ENCODE measurements at places on chromosomes 12 and 14.

- no peak for DNase-seq
Measured at GRCh38 chr14:37438444-37438843, 156.6 kb downstream of the FOXA1 start.

GRCh38 chr12:34404377-34405285, 382.3 kb downstream of the ALG10 start:
- no peak for DNase-seq

DNA sequence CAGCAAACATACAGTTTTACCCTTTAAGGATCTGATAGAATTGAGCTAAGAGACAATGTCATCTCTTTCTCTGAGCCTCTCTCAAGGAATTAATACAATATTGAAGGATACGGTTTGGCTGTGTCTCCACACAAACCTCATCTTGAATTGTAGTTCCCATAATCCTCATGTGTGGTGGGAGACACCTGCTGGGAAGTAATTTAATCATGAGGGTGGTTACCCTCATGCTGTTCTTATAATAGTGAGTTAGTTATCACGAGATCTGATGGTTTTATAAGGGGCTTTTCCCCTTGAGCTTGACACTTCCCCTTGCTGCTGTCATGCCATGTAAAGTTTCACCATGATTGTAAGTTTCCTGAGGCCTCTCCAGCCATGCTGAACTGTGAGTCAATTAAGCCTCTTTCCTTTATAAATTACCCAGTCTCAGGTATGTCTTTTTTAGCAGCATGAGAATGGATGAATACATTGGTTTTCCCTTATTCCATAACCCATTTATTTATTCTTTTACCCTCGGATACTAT, 47.6 kb downstream of the TMEM30B start:
- no peak for DNase-seq

DNA sequence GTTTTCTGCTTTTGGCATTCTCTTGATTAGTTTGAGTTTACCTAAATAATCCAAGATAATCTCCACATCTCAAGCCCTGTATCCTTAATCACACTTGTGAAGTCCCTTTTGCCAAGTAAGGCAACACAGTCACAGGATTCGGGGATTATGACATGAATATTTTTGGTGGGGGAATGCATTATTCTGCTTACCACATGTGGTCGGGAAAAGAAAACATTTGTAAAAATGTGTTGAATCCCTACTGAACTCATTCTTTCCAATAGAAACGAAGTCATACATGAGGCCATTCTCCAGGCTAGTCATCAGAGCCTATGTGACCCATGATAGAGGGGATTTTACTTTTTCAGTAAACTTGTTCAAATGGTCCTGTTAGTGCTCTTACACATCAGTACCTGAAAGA, 58.5 kb upstream of the PRICKLE1 start:
- DNase-seq: no peak

GRCh38 chr12:89781946-89782550, 73.4 kb upstream of the ATP2B1 start:
- DNase-seq: no peak

DNA sequence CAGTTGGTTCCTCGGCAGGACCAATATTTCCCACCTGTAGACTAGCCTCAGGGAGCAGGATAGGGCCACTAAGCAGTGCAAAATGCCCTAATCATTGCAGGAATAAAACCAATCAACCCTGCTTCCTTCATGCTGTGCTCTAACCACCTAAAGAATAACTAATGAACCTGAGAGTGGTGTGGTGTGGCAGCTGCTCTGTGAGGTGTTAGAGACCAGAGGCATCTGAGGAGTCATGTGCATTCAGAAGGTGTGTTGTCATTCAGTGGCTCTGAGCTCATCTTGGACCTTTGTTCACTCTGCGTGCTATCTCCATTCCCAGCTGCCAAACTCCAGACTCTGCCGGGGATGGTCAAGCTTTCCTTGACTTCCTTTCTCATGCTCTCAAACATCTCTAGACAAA, 136.7 kb upstream of the EGLN3 start:
- no peak for DNase-seq

DNA sequence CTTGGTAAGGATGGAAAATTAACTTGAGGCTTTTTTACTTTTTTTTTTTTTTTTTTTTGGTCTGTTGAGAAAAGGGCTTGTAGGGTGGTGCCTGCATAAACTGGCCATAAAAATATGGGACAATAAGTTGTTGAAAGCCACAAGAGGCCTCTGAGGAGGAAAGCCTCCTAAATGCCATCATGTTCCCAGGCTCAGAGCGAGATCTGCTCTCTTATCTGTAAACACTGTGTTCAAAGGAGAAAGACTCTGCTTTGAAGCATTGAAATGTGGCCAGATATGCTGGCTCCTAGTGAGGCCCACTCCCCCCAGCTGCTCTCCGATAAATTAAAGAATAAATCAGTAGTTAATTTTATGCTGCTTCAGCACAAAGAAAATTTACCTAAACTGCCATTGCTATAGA, 504.9 kb downstream of the DIO2 start:
- no peak for DNase-seq

DNA sequence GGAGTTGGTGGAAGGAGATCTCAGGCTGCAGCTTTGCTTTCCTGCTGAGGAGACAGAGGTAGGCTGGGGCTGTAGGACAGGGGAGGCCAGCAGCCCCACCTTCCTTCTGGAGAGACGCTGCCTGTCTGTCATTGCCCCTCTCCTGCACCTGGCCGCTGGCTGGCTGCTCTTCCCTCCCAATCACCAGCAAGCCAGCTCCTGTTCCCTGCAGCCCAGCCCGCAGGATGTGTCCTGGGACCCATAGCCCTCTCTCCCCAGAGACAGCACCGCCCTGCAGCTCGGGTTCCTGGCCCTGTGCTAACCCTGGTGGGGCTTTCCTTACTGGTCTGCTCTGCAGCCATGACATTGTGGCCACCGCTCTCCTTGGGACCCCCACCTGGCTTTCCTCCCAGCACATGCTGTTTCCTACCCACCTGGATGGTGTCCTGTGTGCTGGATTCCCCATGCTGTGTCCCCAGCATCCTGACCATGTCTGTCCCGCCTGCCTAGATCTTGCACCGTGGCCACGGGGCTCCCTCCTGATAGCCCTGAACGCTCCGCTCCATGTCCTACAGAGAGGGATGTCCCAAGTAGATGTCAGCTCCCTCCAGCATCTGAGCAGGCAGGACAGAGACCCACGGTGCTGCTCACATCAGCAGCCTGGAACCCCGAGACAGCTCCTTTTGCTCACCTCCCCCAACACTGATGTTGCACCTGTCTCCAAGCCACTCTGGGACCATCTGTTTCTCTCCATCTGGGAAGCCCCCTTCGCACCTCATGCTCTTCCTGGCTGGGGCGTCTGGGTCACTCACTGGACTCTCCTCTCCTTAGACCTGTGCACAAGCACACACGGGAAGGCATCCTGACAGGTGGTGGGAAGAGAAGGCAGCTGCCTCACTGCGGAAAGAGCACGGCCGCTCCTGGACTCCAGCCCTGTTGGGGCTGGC, 1.1 kb upstream of the MTA1 start:
- no peak for DNase-seq

DNA sequence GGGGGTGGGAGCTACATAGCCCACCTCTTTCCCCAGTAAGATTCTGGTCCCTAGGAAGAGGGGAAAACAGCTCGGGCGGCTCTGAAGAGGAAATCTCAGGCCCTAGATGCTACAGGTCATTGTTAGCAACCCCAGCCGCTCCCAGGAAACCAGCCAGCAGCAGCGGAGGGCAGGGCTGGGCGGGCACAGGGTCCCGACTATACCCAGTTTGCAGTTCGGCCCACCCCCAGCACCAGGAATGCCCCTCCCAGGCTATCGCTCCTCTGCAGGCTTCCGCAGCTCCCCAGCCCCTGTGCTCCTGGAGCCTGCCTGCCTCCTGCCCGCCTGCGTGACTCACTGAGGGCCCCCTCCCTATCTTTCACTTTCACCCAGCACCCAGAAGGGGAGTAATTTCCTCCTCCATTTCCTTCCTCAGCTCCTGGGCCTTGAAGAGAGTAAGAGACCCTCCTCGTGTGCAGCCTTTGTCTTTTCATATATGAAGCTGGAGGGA, 27.2 kb upstream of the PNMA1 start:
- DNase-seq: no peak

DNA sequence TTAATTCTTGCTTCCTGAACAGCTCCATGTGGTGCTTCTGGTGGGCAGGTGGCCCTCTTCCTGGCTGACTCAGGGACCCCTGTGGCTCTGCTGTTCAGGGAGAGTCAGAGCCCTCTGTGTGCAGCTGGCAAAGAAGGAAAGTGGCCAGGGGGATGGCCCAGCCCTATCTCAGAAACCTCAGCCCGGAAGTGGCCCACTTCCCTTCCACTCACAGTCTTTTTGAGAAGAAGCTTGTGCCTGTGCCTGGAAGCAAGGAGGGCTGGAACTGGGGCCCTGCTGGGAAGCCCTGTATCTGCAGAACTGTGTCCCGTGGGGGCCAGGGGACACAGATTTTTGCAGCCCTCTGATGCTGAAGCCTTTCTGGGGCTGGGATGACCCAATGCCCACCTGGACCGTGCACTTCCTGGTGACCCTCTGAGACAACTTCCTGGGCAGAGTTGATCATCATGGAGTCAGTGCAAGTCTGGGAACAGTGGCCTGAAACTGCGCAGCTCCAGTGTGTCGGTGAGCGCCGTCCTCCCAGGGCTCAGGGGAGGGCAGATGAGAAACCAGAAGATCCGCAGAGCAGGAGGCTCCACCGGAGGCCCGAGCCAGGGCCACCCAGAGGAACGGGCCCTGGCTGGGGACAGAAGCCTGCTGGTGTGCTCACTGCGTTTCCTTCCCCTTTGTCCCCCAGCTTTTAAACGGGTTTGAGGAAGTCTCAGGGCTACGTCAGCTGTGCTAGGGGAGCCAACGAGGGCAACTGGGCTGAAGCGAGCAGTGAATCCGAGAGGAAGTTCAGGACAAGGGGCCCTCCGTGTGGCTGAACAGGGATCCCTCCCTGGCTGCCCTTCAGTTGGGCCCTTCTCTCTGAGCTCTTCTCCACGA, 217.4 kb upstream of the RTL1 start:
- no peak for DNase-seq

GRCh38 chr12:47990351-47991105, 13.7 kb downstream of the COL2A1 start:
- DNase-seq: no peak

DNA sequence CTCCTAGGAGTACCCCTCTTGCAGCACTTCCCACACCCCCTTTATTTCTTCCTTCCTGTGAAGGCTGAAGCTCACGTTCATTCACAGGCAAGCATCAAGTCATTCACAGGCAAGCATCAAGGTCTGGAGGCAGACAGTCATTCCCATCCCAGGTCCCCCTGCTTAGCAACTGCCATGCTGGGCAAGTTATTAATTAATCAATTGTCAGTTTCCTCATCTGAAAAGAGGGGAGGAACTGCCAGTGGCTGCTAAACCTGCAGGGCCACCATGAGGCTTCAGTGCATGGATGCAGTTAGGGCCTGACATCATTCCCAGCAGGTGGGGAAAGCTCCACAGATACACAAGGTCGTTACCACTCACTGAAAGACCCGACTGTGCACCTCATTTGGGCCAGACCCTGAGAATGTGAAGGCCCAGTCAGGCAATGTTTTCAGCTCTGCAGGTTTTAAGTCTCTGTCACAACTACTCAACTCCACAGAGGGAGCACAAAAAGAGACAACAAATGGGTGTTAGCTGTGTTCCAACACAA, 85.0 kb upstream of the GPR68 start:
- DNase-seq: no peak

GRCh38 chr12:82952946-82953345, 266.2 kb downstream of the TMTC2 start:
- no peak for DNase-seq

DNA sequence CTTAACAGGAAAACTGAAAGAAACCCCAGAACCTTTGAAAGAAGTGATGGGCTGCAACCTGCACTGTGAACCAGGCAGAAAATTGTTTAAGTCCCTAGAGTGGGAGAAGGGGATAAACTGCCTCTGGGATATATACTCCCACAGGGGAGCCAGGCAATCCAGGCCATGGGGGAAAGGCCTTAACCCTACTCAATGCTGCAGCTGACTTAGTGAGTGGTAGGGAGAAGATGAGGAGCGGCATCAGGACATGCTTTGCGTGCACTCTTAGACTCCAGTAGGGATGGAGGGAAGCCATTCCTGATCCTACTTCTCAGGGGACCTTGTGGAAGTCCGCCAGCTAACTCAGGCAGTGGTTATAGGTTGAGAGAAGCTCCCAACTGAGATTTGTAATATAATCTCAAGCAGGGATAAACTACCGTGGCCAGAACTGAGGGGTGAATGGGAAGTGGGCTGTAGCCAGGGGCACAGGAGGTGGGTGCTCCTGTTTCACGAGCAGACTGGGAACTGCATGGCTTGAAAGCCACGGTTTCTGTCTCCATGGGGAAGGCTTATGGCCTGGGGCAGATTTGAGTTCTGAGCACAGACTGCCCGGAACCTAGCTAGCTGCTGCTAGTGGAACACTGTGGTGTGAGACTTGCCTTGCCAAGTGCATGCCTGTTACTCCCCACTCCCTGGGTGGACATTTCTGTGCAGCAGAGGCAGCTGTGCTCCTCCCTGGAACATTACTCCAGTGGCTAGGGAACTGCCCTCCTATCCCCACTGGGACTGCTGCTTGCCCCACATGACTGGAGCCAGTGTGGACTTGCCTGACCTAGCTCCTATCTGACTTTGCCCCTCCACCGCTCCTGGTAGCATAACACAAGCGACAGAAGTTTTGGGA, 119.2 kb upstream of the SCAF11 start:
- no peak for DNase-seq

GRCh38 chr12:62912644-62913043, 22.3 kb downstream of the PPM1H start:
- DNase-seq: no peak

- DNase-seq: no peak
Measured at GRCh38 chr14:92684801-92685560, 63.4 kb downstream of the LGMN start.

DNA sequence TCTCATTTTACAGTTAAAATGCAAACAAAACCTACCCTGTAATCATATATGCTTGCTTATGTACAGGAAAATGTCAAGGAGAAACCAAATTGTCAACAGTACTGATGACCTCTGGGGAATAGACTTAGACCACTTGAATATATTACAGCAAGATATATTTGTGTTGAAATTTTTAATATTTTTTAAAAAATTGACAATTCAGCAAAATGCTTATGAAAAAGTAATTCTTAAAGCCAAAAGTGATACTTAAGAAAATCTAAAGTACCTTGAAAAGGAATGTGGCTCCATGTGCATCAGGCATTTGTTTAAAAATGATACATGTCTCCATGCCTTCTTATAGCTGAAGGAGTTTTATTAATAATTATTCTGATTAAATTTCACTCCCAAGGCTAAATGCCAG, 49.2 kb downstream of the PTPN21 start:
- no peak for DNase-seq

GRCh38 chr12:102730996-102731395, 186.0 kb downstream of the PAH start:
- no peak for DNase-seq

- DNase-seq: no peak
Measured at GRCh38 chr14:103204852-103205540, 81.7 kb downstream of the TNFAIP2 start.

DNA sequence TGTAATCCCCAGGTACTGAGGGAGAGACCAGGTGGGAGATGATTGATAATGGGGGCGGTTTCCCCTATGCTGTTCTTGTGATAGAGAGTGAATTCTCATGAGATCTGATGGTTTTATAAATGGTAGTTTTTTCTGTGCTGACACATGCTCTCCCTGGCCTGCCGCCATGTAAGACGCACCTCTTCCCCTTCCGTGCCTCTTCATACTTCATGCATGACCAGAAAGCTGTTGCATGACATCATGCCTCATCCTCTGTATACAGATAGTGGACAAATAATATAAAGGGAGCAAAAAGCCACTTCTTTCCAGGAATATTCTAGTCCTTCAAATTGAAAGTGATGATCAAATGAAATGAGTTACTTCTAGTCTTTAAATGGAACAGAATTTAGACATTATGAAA, 47.3 kb upstream of the LRIG3 start:
- no peak for DNase-seq

GRCh38 chr14:102235275-102235897, 69.6 kb downstream of the MOK start:
- no peak for DNase-seq
